ENCODE measurements at places on chromosomes 2 and 18.
A peak's percentile ranks its signal among the peaks of the same experiment; 100 is the strongest.

GRCh38 chr2:205929246-205929942 is 156.6 kb downstream of the INO80D start:
- DNase-seq: no peak

GRCh38 chr2:36404754-36405153 is 49.2 kb downstream of the CRIM1 start:
- no peak for DNase-seq

DNA sequence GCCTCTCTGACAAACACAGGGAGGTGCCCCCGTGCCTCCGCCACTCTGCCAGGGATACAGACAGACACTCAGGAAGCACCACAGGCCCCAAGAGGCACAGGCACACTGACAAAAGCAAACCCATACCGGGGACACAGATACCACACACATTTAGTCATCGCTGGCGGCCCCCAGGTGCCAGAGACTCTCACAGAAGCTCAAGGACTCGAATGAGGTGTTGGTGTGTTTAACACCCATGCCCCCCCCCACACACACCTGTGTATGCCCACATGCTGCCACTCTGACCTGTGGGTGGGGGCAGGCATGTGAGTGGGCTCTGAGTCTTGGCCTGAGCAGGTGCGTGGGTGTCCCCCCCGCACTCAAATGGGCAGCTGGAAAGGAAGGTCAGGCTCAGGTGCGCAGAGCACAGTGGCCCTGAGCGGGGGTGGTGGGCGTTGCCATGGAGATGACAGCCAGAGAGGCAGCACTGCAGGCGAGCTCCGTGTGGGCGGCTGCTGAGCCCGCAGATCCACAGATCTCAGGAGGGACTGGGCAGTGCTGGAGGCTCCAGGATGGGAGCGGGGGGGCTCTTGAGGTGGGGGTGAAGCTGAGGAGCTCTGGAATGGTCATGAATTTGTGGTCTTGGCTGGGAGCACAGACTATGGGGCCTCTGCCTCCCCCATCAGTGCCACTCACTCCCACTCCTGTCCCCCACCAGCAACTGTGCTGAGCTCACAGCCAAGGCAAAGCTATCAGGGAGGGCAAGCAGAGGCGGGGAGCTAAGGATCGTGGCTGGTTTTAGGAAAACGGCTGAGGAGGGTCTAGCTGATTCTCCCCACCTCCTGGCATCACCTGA is 73.9 kb upstream of the TAF1B start:
- DNase-seq: no peak

DNA sequence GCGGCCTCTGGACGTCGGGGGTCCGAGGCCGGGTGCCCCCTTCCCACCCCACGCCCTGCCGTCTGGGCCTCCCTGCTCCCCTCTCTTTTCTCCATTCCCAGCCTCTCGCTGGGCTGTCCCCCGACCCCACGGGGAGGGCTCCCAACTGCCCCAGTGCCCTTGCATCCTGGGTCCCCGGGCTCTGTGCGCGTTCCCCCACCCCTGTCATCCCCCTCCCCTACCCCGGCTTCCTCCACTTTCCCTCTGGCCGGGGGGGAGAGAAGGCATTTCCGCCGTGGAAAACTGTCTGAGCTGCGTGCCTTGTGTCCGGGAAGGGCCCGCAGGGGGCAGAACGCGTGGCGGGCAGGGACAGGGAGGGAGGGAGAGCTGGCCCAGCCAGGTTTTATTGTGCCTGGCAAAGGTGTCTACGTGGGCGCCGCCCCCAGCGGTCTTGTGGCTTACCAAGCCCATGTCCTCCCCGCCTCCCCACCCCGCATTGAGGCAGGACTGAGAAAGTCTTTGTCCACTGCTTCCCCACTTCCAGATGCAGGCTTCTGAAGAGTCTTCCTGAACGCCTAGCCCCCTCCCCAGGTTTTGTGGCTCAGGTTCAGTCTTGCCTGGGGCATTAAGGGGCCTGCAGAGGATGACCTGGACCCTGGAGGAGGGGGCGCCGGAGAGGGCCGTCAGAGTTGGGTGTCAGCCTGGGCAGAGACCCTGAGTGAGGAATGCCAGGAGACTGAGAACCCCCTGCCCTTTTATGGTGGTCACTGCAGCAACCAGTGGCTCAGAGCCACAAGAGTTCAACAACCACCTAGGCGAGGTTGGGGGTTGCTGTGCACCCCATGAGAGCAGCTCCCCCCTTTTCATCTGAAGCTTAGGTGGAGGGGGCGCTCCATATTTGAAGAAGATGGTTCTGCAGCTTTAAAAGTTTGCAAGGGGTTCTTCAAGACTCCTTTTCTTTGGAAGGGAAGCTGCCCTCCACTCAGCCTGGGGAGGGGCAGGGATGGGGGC is 1.3 kb downstream of the ITM2C start:
- no peak for DNase-seq

DNA sequence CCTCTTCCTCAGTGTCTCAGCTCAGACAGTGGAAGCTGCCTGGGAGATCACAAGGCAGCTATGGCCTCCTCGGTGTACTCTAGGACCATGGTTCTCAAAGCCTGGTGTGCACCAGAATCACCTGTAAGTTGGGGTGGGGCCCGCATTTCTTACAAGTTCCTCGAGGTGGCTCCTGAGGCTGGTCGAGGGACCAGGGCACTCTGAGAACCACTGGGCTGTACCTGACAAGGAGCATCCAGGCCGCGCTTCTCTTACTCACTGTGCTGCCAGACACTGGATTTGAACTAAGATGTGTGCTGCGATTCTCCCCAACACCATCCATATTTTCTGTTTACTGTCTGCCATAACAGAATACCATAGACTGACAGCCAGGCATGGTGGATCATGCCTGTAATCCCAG is 59.5 kb downstream of the DIPK1C start:
- DNase-seq: no peak

GRCh38 chr2:196783431-196784094 is 15.9 kb downstream of the GTF3C3 start:
- DNase-seq: no peak

GRCh38 chr2:133293544-133294353 is 274.5 kb downstream of the NCKAP5 start:
- DNase-seq: no peak

GRCh38 chr2:15058015-15058720 is 425.7 kb downstream of the LRATD1 start:
- peak; percentile 28 for DNase-seq

GRCh38 chr2:201369775-201370174 is 12.6 kb upstream of the FLACC1 start:
- no peak for DNase-seq

GRCh38 chr2:169510496-169510895 is 994 bp downstream of the KLHL41 start:
- DNase-seq: no peak

GRCh38 chr2:191635333-191636234 is 42.4 kb upstream of the NABP1 start:
- no peak for DNase-seq

GRCh38 chr18:8776013-8776943 is 70.9 kb downstream of the MTCL1 start:
- DNase-seq: no peak

- DNase-seq: no peak
Observed at GRCh38 chr2:212177724-212178123, 360.9 kb downstream of the ERBB4 start.

- peak; percentile 49 for DNase-seq
Observed at GRCh38 chr2:7031547-7032245, 114.5 kb downstream of the RNF144A start.

GRCh38 chr2:237889016-237889415 is 29.6 kb downstream of the RAMP1 start:
- DNase-seq: no peak

DNA sequence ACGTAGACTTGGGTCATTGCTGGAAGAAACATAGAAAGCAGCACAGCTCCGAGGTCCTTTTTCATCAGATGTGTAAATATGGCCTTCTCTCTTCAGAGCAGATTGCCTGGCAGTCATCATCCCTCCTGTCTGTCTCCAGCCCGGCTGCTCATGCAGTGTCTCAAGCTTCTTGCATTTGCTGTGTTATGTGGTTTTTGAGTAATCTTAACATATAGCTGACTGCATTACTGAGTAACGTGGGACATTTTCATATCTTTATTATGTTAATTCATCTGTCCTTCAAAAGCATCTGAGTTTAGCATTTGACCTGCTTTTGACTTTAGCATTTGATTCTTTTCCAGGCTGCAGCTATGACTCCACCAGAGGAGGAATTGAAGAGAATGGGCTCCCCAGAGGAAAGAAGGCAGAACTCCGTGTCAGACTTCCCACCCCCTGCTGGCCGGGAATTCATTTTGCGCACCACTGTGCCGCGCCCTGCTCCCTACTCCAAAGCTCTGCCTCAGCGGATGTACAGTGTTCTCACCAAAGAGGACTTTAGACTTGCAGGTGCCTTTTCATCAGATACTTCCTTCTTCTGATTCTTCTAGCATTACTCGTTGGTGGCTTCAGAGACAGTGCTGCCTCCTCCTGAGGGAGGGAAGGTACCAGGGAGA is 116.2 kb downstream of the RAB3GAP1 start:
- no peak for DNase-seq

GRCh38 chr2:208595386-208596275 is 189.0 kb downstream of the PTH2R start:
- DNase-seq: no peak

GRCh38 chr2:232779934-232780333 is 3.6 kb upstream of the KCNJ13 start:
- DNase-seq: no peak

DNA sequence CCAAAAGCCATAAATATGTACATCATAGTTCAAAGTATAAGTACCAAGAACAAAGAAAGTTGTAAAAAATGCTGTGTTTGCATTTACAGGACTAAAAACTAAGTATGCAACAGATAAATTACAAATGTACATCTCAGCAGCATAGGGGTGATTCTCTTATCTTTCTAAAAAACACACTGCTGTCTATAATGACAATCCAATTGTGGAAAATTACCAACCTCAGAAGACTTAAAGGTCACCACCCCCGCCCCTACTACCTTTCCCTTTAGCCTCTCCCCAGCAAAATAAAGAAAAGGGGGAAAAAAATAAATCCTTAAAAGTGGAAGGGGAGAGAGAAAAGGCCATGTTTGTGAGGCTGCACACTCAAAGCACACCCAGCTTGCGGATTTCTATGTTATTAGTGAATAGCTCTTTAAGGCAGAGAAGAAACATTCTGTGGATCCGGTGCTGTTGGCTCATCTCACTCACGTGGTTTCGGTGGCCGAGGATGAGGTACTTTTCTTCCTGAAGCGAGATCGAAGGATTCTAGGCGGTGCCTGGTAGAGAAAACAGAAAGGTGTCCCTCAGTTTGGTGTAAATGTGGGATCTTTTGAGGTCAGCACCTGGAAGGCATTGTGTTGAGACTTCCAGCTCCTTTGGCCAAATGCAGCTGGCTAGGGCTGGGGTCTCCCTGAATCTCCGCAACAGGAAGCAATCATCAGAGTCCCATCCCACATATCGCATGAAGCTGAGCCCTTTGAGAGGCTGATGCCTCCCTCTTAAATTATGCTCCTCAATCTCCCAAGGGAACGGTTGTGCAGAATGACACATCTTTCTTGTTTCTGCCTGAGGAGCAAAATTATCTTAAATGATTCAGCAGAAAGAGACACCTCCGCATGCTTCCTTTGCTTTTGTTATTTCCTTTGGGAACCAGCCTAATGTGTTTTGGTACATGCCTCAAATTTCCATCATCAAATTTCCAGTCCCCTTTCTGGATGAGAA is 17.6 kb downstream of the MRPL35 start:
- no peak for DNase-seq

DNA sequence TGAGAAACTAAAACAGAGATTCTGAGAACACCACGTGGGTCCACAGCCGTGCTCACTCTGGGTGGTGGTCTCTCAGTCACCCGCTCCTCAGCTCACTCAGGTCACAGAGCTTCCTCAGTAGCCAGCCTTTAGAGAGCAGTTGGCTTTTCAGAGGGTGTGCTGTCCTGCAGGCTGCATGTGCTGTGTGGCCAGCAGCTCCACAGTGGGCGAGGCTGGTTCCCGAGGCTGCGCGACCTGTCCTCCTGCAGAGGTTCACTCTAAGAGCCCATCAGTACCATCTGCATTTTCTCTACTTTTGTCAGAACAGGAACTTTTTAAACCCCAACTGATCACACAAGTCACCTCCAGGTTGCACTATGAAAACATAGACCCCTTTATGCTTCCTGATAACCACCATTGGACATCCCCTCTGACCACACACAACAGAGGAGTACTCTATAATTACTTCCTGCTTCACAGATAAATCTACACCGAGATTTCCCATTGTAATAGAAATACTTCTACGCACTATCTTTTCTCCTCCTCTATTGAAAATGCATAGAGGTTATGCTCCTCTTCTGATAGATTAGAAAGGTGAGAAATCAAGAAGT is 93.1 kb downstream of the GYPC start:
- no peak for DNase-seq

- DNase-seq: no peak
Observed at GRCh38 chr2:136164280-136164776, 46.4 kb upstream of the CXCR4 start.

DNA sequence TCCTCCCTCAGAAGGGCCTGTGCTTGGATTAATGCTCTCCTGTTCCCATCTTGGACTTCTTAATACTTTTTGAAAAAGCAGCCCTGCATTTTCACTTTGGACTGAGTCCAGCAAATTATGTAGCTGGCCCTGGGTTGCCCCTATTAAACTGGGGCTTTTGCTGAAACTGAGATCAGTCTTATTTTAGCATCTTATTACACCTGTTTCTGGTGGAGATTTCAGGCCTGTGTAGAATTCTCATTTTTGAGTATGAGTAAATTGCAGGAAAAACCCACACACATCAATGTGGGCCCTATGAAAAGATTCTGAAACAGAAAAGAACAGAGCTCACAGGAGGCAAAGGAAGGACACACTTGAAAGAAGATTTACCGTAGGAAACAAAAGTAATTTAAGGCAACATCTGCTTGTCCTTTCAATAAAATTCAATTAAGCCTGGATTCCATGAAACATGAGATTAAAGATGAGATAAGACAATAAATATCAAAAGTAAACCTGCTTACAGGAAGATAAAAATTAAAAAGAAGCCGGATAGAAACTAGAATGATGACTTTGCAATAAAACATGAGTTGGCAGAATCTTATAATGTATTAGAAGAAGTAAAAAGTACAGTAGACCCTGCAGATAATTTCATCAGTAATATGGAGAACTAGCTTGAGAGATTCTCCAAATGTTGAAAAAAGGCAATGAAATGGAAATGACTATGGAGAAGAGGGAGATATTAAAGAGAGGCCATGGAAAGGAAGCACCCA is 90.7 kb upstream of the GCFC2 start:
- DNase-seq: no peak

DNA sequence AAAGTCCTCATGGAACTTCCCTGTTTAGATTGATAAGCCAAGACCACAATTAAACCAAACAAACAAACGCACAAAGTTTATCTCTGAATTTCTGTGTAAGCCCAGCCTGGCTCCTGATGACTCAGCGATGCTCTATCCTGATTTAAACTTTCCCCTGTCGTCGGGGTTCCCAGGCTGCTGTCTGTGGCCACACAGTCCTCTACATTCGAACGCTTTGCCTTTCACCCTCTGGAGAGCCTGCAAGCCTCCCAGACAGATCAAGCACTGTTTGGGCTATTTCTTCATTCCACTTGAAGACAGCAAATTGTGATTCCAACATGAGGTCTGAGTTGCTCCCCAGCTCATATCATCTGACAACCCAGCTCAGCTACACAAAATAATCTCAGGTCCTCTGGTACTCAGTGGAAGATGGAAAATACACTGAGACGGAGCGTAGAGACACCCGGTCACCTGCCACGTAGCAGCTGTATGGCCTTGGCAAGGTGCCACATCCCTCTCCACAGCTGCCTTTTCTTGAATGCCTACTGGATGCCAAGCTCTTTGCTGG is 51.2 kb downstream of the CYRIA start:
- DNase-seq: no peak

Measured in CD4-positive, CD25-positive, alpha-beta regulatory T cell (primary cell).